ENCODE measurements at places on chromosomes 6 and 20. TPM values are rescaled to one million over a fixed set of nuclear protein-coding genes. Genes with fewer than 3 reads are reported as not detected.

GRCh38 chr6:163667372-163668060 is 253.0 kb downstream of the QKI start:
- H3K4me3 ChIP-seq, result no peak overlapping the region
- no peaks in the 10 kb centered on the region for H3K36me3 ChIP-seq
- H3K27me3 ChIP-seq, result peaks cover under 1% of the 10 kb centered on the region
- peaks cover 15% of the 10 kb centered on the region for H3K4me1 ChIP-seq

DNA sequence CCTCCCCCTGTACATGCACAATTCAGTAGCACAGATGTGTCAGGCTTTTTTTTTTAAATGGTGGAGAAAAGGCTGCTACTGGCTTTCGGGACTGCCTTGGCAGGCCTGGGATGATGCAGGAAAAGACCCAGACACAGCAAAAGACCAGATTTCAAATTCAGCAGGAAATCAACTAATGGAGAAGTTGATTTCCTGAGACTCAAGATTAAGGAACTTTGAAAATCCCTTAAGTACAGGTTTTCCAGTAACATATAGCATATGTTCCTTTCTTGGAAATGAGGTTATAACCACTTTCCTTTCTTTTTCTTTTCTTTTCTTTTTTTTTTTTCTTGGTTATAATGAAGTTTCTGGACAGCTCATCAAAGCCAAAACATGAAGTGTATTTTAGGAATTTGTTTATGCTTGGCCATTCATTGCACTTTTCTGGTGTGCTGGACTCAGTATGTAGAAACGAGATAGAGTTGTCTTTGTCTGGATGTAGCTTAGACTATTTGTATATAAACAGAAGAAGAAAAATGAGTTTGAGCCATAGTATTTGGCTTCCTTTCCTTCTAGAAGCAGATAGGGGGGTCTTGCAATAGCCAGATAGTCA is 119.4 kb downstream of the SASH1 start:
- no peaks in the 10 kb centered on the region for H3K27me3 ChIP-seq

DNA sequence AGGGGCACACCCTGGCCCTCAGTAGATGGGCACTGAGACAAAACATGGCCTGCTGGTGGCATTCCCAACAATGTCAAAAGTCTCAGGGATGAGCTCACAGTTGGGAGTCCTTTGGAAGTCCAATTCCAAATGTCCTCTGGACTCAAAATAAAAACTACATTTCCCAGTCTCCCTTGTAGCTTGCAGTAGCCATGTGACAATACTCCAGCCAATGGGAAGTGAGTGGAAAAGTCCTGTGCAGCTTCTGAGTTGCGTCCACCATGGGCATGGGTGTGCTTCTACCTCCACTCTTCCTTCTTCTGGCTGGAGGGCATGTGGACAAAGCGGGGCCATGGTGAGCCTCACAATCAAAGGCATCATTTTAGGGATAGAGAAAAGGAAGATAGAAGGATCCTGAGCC is 5.8 kb upstream of the ADAM33 start:
- peak overlapping the region; percentile 91 for H3K27ac ChIP-seq
- DNase-seq, result peak; percentile 92

- no peaks in the 10 kb centered on the region for H3K4me1 ChIP-seq
- H3K4me3 ChIP-seq, result no peak overlapping the region
- no peaks in the 10 kb centered on the region for H3K36me3 ChIP-seq
- no peak for DNase-seq
Measured at GRCh38 chr6:127204281-127204680, 62.4 kb upstream of the RNF146 start.

BYSL gene
- total RNA-seq, result 12.2 TPM

PLA2G7 gene
- 1.2 TPM for total RNA-seq

- H3K4me3 ChIP-seq, result no peak overlapping the region
- H3K27ac ChIP-seq, result no peak overlapping the region
- DNase-seq, result no peak
- H3K4me1 ChIP-seq, result no peaks in the 10 kb centered on the region
- H3K36me3 ChIP-seq, result no peaks in the 10 kb centered on the region
Measured at GRCh38 chr6:72579865-72580264, 42.0 kb upstream of the KCNQ5 start.

SPEF1 gene
- total RNA-seq, result 0.09 TPM

- H3K27ac ChIP-seq, result no peak overlapping the region
- no peaks in the 10 kb centered on the region for H3K36me3 ChIP-seq
- peaks cover 2% of the 10 kb centered on the region for H3K4me1 ChIP-seq
- H3K27me3 ChIP-seq, result no peaks in the 10 kb centered on the region
- no peak overlapping the region for H3K4me3 ChIP-seq
Measured at GRCh38 chr6:14726816-14727493, 518.9 kb upstream of the JARID2 start.

GRCh38 chr6:155481215-155481614 is 25.6 kb upstream of the NOX3 start:
- H3K27me3 ChIP-seq, result no peaks in the 10 kb centered on the region
- no peak for DNase-seq
- H3K36me3 ChIP-seq, result no peaks in the 10 kb centered on the region
- no peaks in the 10 kb centered on the region for H3K4me1 ChIP-seq
- H3K27ac ChIP-seq, result no peak overlapping the region
- H3K4me3 ChIP-seq, result no peak overlapping the region

DNA sequence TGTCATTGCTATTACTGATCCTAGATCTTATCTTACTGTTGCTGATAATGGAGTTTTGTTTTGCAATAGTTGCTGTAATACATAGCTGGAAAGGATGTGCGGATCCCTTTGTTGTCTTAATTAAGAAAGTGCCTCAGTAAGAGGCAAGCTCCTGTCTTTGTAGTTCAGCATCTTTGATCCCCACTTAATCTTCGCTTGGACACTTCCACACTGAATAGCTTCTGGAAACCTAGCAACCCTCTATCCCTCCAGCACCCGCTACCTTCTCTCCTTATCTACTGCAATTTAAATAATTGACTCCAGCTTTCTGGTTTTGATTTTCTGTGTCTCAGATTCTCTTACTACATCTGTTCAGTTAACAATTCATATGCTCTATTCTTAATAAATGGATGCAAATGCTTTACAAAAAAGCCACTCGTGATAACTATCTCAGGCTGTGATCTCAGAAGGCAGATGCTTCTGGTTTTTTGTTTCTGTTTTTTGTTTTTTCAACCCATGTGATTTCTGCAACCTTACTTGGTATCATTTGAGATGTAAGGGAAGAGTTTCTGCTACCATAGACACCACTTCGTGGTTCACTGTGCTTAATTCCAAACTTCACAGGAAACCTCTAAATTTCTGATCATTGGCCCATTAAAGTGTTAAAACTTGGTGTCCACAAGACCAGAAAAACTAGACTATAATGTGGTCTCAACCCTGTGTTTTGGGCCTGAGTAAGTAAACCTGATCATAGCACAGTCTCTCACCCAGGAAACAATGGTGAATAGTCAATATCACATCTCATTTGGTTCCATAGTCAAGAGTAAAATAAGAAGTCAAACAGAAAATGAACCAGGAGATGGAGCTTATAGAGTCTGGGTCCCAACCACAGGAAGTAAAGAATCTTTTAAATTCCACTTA is 352.1 kb upstream of the SOX4 start:
- H3K36me3 ChIP-seq, result no peaks in the 10 kb centered on the region
- no peaks in the 10 kb centered on the region for H3K4me1 ChIP-seq
- no peak for DNase-seq

CALHM4 gene
- total RNA-seq, result not detected

DNA sequence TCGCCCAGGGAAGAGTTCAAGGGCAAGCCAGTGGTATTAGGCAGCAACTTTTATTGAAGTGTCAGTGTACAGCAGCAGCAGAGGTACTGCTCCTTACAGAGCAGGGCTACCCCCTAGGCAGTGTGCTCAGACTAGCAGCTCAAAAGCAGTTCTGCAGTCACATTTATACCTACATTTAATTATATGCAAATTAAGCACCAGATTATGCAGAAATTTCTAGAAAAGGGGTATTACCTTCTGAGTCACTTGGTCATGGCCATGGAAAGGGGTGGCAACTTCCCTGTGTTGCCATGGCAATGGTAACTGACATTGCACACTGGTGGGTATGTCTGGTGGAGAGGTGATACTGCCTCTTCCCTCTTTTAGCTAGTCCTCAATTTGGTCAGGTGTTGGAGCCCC is 2.1 kb upstream of the ZKSCAN4 start:
- no peak for DNase-seq
- H3K27ac ChIP-seq, result no peak overlapping the region
- peaks cover 2% of the 10 kb centered on the region for H3K36me3 ChIP-seq
- H3K4me3 ChIP-seq, result no peak overlapping the region

DNA sequence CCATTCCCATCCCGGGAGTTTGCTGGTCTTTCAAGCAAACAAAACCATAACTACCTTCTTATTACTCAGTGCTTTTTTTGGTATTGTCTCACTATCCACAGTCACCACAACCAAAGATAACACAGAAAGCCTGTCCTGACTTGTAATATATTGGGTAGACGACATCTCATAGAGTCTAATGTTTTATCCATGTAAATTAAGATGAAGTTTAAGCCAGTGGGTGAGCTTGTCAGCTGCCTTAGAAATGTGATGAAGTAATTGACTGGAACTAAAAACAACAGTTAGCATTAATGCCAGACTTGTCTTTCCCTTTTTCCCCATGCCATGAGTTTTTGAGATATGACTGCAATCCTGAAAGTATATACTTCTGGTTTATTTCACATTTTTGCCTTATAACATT is 282.7 kb upstream of the PRDM1 start:
- H3K4me1 ChIP-seq, result peaks cover 4% of the 10 kb centered on the region
- DNase-seq, result no peak
- H3K27me3 ChIP-seq, result no peaks in the 10 kb centered on the region
- no peak overlapping the region for H3K27ac ChIP-seq
